GF-D8 (cell line): ENCODE measurements at places on chromosomes 12 and 14.

GRCh38 chr12:40017488-40017887, 88.4 kb downstream of the SLC2A13 start:
- no peak for DNase-seq

DNA sequence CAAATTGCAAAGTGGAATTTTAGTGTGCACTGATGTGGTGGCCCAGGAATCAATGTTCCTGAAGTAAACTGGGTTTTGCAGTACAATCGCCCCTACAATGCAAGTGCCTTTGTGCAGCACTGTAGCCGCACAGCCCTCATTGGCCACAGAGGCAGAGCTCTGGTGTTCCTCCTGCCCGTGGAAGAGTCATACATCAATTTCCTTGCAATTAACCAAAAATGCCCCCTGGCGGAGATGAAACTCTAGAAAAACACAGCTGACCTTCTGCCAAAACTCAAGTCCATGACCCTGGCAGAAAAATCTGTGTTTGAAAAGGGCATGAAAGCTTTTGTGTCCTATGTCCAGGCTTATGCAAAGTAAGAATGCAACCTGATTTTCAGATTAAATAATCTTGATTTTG, 117.9 kb upstream of the PRB2 start:
- no peak for DNase-seq

- no peak for DNase-seq
Observed at GRCh38 chr14:101504096-101504948, 57.0 kb upstream of the DIO3 start.

DNA sequence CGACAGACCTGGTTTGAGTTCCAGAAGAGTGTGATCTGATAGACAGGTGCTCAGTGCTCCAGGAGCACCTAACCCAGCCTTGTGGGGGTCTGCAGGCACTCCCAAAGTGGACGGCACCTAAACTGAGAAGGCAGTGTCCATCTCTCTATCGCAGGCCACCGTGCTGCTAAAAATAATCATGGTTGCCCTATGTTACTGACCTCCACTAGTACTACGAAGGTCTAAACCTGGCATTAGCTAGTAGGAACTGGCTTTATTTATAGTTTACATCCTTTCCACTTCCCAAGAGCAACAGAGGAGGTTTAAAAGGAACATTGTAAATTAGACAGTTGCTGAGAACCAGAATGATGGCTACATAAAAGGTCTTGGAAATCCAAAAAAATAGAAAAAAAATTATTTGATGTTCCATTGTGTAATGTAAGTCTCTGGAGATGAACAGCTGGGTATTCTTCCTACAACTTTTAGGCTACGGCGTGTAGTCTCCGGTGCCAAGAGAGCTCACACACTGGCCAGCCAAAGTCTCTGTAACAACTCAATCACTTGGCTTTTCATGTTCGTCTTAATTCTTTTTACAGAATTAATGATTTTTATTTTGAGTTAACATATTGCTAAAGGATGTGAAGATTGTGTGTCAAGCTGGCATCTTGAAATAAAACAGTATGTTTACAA, 27.3 kb downstream of the PPFIBP1 start:
- no peak for DNase-seq

GRCh38 chr12:113208041-113208934, 13.0 kb upstream of the TPCN1 start:
- peak; percentile 98 for DNase-seq

- DNase-seq = no peak
Observed at GRCh38 chr12:21113266-21113665, 17.7 kb upstream of the SLCO1B1 start.

- DNase-seq = no peak
Observed at GRCh38 chr12:28374556-28374955, 184.3 kb downstream of the CCDC91 start.

DNA sequence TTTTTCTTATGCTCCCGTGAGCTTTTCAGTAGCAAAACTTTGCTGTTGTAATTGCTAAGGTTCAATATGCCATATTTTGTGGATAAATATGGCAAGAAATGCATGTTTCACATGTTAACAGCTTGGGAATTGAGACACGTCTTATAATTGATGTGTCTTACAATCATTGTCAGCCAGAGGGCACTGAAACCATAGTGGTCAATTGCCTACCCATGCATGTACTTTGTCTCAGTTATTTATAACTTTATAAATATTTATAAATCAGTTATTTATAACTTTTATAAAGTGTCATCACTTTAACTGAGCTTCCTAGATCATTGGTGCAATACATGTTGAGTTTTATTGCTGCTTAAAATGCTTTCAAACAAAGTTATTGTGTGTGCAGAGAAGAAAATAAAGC, 82.0 kb downstream of the CATSPERB start:
- DNase-seq = no peak

DNA sequence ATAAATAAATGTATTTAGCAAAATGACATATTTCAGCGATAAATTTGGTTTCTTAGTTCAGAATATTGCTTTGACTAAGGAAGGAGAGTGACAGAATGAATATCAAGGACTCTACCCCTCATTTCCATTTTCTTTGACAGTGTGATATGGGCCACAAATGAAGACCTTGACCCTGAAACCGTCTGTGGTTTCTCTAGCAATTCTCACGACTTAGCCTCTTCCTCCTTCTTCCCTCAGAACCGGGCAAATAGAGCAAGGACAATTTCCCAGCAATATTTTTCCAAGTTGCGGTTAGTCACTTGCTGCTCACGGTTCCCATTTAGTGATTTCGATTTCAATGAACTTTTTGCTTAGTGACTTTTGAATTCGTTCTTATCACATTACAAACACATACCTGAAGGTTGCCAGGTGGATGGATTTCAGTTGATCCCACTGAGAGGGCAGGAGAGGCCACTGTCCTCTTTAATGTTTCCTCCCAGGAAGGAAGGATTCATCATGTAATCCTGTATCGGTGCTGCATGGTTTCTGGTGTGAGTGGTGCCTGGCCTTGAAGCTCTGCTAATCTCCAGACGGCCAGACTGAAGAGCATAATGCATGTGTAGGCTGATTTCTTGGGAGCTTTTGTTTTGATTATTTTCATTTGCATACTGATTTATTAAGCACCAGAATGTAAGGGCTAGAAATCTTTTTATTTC, 77.6 kb downstream of the CHST11 start:
- DNase-seq = peak; percentile 20

DNA sequence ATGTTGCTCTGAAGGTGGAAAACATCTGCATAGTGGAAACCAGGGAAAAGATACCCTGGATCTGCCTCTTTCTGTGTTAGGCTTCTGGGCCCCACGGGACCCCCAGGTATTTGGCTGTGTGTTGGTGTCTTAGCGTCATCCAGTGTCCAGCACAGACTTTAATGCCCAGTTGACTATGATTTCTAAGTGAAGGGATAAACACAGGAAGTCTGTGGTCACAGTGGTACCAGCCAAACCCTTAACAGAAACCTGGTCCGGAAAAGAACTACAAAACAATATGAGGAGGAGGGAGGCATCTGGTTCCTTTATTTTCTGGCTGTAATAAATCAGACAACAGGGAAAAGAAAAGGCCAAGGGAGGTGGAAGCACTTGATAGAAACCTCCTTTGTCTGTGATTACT, 56.4 kb downstream of the CMKLR1 start:
- no peak for DNase-seq

- no peak for DNase-seq
Observed at GRCh38 chr12:10641735-10642500, 28.5 kb upstream of the MAGOHB start.
